Activated CD8-positive, alpha-beta T cell treated with anti-CD3 and anti-CD28 coated beads for 36 hours (primary cell): ENCODE measurements at places on chromosomes 4 and X. TPM values are rescaled to one million over a fixed set of nuclear protein-coding genes. Genes with fewer than 3 reads are reported as not detected.

DNA sequence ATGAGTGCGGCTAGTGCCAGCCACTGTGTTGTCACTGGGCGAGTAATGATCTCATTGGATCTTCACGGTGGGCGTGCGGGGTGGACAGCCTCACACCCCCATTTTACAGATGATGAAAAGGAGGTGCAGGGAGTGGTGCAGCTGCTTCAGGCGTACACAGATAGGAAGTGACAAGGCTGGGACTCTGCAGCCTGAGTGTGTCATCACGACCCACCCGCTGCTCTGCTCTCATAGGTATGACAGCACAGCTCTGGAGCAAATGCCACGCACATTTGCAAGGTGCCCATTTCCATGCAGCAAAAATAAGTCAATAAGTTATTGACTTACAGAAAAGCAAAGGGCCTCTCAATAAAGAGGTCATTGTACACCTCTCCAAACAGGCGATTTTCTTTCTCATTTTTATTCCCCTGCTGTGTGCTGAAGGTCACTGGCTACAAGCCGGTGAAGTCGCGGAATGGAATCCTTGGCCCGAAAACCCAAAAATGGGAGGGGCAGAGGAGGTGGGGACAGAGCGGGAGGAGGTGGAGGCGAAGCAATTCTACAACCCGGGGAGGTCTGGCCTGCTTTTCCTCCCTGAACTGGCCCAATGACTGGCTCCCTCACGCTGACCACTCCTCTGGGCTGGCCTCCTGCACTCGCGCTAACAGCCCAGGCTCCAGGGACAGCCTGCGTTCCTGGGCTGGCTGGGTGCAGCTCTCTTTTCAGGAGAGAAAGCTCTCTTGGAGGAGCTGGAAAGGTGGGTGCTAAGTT is at the start of gene SOD3:
Gene SOD3, plus strand, starts transcription at position 658 of the 750 bp plus-strand sequence. CDS start 3,949 bp downstream, outside the sequence.
- no peak within 1 kb of the TSS for H3K4me3 ChIP-seq
- H3K27ac ChIP-seq: no peak within 1 kb of the TSS
- no peaks in the 10 kb centered on the region for H3K4me1 ChIP-seq
- peaks cover 20% of the 10 kb centered on the region for H3K27me3 ChIP-seq

GRCh38 chr4:118285931-118286330 is 66.9 kb downstream of the PRSS12 start:
- H3K27ac ChIP-seq: no peak overlapping the region
- H3K4me3 ChIP-seq: no peak overlapping the region
- peaks cover 17% of the 10 kb centered on the region for H3K36me3 ChIP-seq
- no peaks in the 10 kb centered on the region for H3K27me3 ChIP-seq

DNA sequence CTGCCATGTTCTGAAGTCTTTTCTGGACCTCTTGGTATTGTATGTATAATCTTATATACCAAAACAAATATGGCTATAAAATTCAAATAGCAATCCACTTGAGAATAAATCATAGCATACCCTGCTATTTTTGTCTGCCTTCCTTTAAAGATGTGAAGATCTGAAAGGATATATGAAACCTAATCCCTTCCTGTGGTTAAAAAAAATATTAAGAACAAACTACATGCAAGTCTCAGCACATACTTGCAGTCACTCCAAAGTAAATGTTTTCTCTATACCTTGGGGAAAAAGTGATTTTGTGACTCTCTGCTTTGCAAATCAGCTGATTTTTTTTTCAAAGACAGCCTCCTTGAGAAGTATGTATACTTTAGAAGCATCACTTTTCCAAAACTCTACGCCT is 322.9 kb downstream of the ANKRD50 start:
- no peaks in the 10 kb centered on the region for H3K4me1 ChIP-seq
- no peak overlapping the region for H3K4me3 ChIP-seq
- no peak for DNase-seq
- no peaks in the 10 kb centered on the region for H3K36me3 ChIP-seq
- H3K27ac ChIP-seq: no peak overlapping the region

- DNase-seq: no peak
- H3K36me3 ChIP-seq: no peaks in the 10 kb centered on the region
- H3K27ac ChIP-seq: no peak overlapping the region
- H3K27me3 ChIP-seq: no peaks in the 10 kb centered on the region
- no peak overlapping the region for H3K4me3 ChIP-seq
- no peaks in the 10 kb centered on the region for H3K4me1 ChIP-seq
These were observed 185.5 kb downstream of the TEX13C start for GRCh38 chrX:125505207-125505606.

DNA sequence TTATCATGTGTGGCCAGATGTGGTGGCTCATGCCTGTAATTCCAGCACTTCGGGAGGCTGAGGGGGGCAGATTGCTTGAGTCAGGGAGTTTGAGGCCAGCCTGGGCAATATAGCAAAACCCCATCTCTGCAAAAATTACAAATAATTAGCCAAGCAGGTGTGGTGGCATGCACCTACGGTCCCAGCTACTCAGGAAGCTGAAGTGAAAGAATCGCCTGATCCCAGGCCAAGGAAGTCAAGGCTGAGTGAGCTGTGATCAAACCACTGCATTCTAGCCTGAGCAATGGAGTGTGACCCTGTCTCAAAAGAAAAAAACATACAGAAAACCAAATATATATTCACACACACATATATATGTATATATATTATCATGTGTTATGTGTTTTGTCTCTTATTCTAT is 15.0 kb downstream of the APELA start:
- H3K4me3 ChIP-seq: no peak overlapping the region
- H3K27me3 ChIP-seq: peaks cover 8% of the 10 kb centered on the region
- DNase-seq: no peak
- no peaks in the 10 kb centered on the region for H3K4me1 ChIP-seq
- no peaks in the 10 kb centered on the region for H3K36me3 ChIP-seq
- no peak overlapping the region for H3K27ac ChIP-seq

DNA sequence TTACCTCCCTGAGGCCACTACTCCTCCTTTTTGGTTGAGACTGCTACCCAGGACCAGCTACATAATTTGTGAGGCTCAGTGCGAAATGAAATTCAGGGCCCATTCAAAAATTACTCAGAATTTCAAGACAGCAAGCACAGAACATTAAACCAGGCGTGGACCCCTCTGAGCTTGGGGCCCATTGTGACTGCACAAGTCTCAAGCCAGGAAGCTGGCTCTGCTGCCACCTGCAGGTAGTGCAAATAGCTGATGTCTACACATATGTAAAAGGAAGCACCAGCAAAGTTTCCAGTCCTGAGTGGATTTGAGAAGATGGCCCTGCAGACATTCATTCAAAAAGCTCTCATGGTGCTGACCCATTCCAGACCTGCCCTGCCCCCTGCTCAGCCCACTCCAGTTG is 213.4 kb upstream of the LNX1 start:
- no peaks in the 10 kb centered on the region for H3K4me1 ChIP-seq
- no peak overlapping the region for H3K27ac ChIP-seq
- no peaks in the 10 kb centered on the region for H3K36me3 ChIP-seq
- DNase-seq: peak; percentile 59
- no peaks in the 10 kb centered on the region for H3K27me3 ChIP-seq
- H3K4me3 ChIP-seq: no peak overlapping the region

DNA sequence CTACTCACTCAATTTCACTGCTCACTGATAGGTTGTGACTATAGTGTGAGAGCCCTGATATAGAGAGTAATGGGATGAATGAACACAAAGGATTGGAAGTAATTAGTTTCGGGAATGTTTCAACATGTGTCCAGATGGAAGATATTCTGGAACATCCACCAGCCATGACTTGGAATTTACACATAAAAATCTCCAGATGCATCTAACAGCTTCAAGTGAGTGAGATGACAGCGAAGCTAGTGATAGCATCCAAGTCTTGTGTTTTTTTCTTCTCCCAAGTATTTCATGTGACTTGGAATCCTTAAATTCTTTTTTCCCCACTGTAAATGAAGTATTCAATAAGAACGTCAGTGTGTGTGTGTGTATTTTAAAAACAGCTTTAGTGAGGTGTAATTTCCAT is 82.1 kb downstream of the CLDN34 start:
- H3K36me3 ChIP-seq: no peaks in the 10 kb centered on the region
- no peak for DNase-seq
- peaks cover 13% of the 10 kb centered on the region for H3K4me1 ChIP-seq
- no peak overlapping the region for H3K27ac ChIP-seq

GRCh38 chrX:154505734-154506133 is 10.3 kb downstream of the FAM3A start:
- DNase-seq: no peak
- H3K27ac ChIP-seq: no peak overlapping the region
- H3K27me3 ChIP-seq: no peaks in the 10 kb centered on the region

The GRIA2 gene
- not detected for total RNA-seq

The TRAM1L1 gene
- total RNA-seq: not detected

The FUNDC2 gene
- 89.0 TPM for total RNA-seq

The RIPPLY1 gene
- total RNA-seq: not detected

The SPANXD gene
- total RNA-seq: not detected

The SYTL4 gene
- total RNA-seq: not detected

The CETN2 gene
- total RNA-seq: 8.8 TPM
